ENCODE measurements at places on chromosomes 5 and 9.

- DNase-seq: no peak
Measured at GRCh38 chr5:78778538-78778937, 130.0 kb upstream of the LHFPL2 start.

- no peak for DNase-seq
Measured at GRCh38 chr9:76846297-76846696, 59.6 kb downstream of the PRUNE2 start.

DNA sequence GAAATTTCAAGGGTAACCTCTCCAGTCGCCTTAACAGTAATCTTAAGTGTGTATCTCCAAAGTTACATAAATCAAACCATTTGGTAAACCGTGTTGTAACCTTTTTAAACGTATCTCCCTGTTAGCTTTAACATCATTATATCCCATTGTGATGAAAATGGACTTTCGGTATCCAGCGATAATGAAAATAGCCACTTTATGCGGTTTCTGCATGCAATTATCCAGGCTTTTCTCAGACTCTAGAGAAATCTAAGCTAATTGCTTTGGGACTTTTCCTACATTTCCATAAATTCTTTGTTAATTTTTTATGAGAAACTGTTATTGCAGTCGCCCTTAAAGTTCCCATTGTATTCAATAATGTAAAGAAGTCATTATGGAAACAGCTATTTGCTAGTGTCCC is 170.7 kb downstream of the ZNF608 start:
- no peak for DNase-seq

- DNase-seq: no peak
Measured at GRCh38 chr5:17172791-17173190, 44.6 kb upstream of the BASP1 start.

DNA sequence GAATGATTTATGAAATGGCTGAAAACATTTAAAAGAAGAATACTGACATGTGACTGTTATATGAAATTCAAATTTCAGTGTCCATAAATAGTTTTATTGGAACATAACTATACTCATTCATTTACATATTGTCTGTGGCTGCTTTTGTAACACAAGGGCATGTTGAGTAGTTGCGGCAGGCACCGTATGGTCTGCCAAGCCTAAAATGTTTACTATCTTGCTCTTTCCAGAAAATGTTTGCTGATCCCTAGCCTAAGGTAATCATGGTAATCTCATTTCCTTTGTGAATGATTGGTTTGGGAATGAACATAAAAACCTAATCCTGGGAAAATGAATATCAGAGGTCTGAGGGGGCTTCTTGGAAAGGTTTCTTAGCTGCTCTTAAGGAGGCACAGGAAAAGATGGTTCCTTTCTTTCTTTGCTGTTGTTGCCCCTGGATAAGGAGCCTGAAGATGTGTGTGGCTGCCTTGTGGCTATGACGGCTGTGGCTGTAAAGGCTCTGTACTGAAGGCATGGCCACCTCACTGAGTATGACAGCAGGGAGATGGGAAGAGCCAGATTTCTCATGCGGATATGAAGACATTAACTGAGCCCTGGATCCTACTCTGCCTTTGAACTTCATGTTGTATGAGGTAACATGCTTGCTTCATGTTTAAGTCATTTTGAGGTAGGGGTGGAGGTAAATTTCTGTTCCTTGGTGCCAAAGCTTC is 419.4 kb upstream of the CLINT1 start:
- no peak for DNase-seq
